ENCODE measurements at places on chromosomes 16 and 17. TPM values are rescaled to one million over a fixed set of nuclear protein-coding genes. Genes with fewer than 3 reads are reported as not detected.
A peak's percentile ranks its signal among the peaks of the same experiment; 100 is the strongest.

DNA sequence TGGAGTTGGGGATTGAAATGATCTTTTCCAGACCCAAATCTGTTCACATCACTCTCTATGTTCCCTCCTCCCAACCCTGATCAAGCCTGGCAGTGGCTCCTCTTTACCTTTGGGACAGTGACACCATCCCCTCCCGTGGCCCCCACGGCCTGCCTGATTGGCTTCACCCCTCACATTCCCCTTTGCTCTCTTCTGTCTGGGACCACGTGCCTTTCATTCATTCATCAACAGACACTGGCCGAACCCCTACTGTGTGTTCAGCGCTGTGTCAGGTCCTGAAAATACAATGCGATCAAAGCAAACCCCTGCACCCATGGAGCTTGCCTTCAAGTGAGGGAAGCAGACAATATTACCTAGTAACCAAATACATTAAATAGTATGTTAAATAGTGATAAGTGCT, 2.2 kb upstream of the ALOX12B start:
- no peak for DNase-seq

DNA sequence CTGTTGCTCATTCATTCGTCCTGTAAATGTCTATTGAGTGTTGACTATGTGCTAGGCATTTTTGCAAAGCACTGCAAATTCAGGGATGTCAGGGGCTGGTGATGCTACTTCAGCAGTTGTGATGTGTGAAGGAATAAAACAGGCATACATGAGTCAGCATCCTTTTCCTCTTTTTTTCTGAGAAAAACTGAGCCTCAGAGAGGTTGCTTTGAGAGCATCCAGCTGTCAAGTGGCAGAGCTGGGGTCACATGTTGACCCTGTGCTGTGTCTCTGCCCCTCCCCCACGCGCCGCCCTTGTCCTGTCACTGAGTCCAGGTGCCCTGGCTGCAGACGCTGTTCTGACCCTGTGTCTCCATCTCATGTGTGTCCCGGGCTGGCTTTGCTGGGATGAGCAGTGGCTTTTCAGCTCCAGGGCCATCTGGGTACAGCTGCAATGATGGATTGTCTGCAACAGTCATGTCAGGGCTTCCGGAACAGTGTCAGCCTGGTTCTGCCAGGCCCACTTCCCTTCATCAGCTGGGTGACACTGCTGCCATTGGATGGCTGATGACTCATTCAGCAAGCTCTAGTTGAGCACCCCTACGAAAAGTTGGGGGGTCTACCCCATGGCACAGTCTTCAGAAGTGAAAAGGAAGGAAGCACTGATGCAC, 14.9 kb downstream of the SEC14L5 start:
- no peak for DNase-seq

- no peak for DNase-seq
These were observed 18.3 kb downstream of the RARA start for GRCh38 chr17:40327244-40327729.

DNA sequence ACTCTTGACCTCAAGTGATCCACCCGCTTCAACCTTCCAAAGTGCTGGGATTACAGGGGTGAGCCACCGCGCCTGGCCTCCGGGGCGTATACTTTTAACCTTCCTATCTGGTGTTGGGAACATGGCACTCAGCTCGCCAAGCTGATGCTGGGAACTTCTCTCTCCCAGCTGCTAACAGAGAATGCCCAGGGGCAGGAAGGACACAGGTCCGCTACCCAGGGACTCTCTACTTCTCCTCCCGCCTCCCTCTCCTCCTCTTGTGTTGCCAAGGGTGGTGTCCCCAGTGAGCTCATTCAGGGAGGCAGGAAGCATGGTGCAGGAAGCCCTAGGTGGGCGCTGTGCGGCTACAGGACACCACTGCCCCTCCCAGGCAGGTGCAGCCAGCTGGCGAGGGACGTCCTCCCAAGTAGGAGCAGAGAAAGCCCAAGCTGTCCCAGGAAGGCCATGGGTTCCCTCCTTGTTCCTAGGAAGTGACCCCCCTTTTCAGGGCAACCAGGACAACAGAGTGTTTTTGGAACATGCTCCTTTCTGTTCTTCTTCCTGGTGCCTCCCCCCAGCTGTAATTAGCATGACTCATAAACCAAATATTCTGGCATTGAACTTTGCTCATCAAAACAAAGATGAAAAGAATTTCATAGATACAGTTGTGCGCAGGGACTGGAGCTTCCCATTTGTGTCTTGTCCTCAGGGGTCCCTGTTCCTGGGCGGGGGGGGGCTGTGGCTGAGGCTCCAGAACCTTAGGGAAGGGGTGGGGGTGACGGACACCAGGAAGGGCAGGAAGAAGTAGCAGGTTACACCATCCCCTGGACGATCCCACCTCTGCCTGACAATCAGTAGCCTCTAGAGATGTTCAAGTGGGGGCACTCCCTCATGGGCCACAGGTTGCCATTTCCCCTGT, 2.7 kb downstream of the C1QTNF1 start:
- peak; percentile 65 for DNase-seq

GRCh38 chr17:20992987-20993862, 49.6 kb downstream of the USP22 start:
- DNase-seq, result peak; percentile 67

Gene JPH3
- total RNA-seq, result 0.42 TPM

Gene TAC4
- total RNA-seq, result not detected

Gene KRT9
- total RNA-seq, result not detected

Gene ABCA8
- total RNA-seq, result 9.7 TPM

Gene MYH8
- not detected for total RNA-seq
